ENCODE measurements at places on chromosomes 2 and 18.
A peak's percentile ranks its signal among the peaks of the same experiment; 100 is the strongest.

DNA sequence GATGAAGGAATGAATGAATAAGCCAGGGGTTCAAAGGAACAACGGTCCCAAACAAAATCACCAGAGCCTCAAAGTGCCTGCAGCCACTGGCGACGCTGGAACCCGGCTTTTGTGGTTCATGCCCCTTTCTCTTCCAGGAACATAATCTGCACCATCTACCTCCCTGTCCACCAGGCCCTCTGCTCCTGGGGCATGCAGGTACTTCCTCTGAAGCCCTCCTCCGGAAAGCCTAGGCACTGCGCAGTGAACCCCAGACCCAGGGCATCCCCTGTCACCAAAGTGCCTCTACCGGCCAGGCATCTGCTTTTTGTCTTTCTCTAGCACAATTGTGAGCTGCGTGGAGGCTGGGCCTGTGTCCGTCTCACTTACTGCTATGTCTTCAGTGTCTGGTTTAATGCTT lies 98.6 kb upstream of the TMEM200C start:
- no peak for DNase-seq

- no peak for DNase-seq
Measured at GRCh38 chr2:45857275-45857609, 205.8 kb downstream of the PRKCE start.

GRCh38 chr2:8202132-8202531 lies 479.7 kb upstream of the ID2 start:
- no peak for DNase-seq

GRCh38 chr2:60125611-60126426 lies 427.6 kb downstream of the BCL11A start:
- DNase-seq, result no peak

GRCh38 chr2:150028322-150028721 lies 440.7 kb upstream of the MMADHC start:
- DNase-seq, result no peak

- peak; percentile 2 for DNase-seq
Measured at GRCh38 chr2:90069290-90069894, 1377.9 kb downstream of the RPIA start.

GRCh38 chr2:206840999-206841398 lies 75.6 kb downstream of the FASTKD2 start:
- no peak for DNase-seq

- no peak for DNase-seq
Measured at GRCh38 chr2:129733579-129733978, 245.9 kb upstream of the RAB6C start.

DNA sequence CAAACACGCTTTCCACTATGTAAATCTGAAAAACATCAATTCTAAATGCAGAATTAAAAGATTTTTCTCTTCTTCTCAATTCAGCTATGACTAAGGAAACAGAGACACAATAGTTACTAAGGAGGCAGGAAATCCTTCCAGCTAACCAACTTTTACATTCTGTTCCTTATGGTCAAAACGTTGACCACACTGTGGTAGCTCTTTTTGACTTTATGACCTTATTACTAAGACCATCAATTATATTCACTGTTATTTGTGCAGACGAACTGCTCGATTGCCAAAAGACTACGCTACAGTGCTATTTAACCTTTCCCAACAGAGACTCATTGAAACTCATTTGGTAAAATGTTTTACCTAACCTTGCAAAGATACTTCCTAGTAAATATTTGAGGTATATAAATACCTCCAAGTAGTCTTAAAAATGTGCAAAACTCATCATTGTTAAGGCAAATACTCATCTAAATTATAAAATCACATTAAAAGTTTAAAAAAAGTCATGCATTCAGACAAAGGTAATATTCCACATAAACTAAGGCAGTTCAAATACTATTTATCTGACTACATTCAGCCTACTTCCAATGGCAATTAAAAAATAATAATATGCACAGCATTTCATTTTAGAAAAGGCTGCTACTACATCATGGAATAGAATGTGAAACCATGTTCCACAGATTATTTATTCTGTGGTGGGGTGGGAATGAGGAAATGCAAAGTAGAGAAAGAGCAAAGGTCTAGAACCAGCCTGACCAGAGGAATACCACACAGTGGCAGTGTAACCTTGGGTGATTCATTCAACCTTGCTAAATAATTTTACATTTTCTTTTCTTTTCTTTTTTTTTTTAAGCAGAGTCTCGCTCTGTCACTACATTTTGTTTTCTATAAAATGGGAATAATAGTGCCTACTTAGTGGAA lies 139.9 kb downstream of the THADA start:
- no peak for DNase-seq

GRCh38 chr2:123179526-123179925 lies 845.6 kb upstream of the CNTNAP5 start:
- DNase-seq, result no peak

- DNase-seq, result no peak
Measured at GRCh38 chr2:37550190-37550589, 121.3 kb downstream of the CDC42EP3 start.

DNA sequence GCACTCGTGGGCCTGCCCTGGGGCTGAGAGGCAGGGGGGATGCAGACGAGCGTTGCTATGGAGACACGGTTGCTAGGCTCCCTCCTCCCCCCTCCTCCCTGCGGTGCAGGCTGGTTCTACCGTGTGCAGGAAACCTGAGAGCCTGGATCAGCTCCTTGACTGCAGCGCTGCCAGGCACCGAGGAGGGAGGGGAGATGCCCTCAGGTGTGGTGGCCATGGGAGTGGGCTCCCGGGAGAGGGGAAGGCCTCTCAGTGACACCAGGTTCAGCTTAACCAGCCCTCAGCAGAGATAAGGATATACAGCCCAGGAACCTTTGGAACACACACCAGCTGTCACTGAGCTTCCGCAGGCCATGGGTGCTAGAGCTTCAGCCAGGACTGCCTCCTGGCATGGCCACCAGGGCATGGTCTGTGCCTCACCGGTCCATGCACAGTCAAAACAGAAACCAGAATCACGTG lies 124.4 kb upstream of the PXDN start:
- DNase-seq, result no peak

DNA sequence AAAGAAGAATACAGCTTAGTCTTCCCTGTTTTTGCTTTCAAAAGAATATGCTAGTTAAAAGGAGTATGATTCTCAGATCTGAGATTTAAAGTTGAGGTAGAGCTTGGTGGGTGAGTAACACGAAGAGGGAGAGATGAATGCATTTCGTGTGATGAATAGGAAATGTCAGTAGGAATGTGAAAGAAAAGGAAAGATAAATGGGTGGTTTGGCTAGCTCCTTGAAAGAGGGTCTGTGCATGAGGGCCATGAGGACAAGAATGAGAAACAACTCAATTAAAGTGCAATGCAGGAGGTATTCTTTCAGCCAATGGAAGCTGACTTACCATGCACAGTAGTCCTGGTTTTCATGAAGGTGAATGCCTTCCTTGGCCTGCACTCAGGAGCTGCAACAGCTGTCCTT lies 248.2 kb downstream of the HNMT start:
- no peak for DNase-seq

DNA sequence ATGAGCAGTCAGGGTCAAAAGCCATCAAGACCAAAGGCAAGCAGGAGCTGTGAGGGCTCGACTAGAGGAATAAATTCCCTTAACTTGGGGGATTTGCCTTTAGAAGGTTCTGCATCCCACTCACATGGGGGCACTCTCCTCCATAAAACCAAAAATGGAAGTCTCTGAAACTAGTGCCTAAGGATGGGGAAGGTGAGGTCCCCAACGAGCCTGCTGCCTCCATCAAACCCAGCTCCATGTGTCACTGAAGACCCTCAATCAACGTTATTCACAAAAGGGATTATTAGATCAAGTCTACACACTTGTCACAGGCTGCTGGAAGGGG lies 254.9 kb upstream of the NCKAP5 start:
- DNase-seq, result no peak

GRCh38 chr2:240556553-240557100 lies 1.2 kb downstream of the ANKMY1 start:
- no peak for DNase-seq

- no peak for DNase-seq
Measured at GRCh38 chr2:28276807-28277206, 115.9 kb upstream of the FOSL2 start.

DNA sequence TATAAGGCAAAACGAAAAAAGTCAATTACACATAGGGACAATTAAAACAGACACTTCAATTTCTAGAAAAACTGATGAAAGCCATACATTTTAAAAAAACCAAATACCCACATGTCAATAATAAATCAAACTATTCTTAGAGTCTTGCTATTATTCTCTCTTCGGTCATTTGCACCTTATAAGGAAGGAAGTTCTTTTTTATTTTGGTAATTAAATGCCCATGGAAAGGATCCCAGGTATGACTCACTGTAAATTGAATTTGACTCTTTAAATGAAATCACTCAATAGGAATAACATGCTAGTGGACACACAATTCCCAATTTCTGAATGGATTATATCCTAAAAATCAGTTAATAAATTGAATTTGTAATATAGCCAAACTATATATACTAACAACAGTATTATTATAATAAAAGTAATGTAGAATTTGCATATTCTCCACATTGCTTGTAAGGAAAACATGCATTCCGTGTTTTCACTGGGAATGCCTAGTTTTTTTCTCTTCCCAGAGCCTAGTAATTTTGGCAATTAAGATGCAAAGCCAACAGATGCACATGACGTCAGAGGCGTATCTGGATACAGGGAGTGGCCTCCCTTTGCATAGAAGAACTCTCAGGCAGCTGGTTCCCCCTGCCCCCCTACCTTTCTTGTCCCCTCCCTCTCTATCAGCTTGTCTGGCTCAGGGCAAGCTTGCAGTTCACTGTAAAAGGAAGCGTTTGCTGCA lies 153.5 kb upstream of the PGAP1 start:
- DNase-seq, result no peak

GRCh38 chr2:168920504-168921157 lies 19.5 kb downstream of the G6PC2 start:
- DNase-seq, result no peak

DNA sequence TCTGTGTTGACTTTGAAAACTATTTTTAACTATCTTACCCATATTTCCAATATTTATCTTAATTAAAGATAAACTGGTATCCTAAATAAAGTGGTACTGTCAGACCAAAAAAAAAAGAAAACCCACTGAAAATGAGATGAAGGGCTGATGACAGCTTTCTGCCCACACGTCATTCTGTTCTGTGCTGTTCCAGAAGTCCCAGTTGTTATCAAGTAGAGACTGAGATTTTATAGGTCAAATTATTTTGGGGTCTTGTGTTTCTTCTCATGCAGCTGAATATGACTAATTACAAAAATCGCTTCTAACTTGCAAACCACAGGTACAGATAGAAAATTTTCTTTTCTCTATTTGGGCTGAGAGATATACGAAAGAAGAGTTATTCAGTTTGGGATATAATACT lies 48.7 kb upstream of the KLF7 start:
- DNase-seq, result no peak

DNA sequence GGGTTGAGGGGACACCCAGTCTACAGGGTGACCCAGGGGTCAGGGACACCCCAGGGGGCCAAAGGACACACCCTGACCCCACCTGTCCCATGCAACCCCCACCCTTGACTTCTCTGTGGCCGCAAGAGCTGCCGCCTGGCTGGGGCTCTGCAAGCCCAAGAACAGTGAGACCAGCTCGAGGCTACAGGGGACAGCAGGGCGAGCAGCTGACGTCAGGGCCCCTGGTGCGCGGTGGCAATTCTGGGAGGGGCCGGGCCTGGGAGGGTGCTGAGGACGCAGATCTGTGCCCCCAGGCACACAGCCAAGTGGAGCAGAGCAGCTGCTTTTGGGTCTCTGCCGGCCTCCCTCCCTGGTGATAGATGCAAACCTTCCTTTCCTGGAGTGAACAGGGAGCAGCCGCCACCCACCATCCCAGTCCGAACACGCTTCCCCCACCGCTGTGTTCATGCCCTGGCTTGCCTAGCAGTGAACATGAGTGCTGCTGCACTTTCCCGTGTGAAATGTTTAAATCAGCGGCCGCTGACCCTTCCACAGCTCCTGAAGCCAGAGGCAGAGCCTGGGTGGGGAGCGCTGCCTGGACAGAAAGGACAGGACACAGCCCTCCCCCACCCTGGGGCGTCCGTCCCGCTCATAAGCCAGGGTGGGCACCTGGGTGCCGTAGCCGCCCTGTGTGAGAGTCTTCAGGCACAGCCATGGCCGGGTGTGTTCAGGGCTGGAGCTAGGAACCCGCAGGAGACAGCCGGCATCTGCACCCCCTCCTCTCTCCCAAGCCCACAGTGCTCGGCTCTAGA lies 46.9 kb downstream of the SLC66A2 start:
- DNase-seq, result no peak

- DNase-seq, result no peak
Measured at GRCh38 chr2:16708173-16708572, 42.5 kb upstream of the CYRIA start.

Measured in Panc1 (cell line).